RCC 7860 (cell line): ENCODE measurements at places on chromosomes 11 and 22.

DNA sequence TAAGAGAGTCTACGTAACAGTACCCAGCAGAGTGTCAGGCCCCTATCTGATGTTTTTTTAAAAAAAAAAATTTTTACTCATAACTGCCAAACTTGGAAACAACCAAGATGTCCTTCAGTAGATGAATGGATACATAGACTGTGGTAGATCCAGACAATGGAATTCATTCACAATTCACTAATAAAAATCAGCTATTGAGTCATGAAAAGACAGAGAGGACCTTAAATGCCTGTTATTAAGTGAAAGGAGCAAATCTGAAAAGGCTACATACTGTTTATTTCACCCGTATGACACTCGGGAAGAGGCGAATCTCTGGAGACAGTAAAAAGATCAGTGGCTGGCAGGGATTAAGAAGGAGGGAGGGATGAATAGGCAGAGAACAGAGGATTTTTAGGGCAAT is 541.4 kb upstream of the TENM4 start:
- DNase-seq = no peak

DNA sequence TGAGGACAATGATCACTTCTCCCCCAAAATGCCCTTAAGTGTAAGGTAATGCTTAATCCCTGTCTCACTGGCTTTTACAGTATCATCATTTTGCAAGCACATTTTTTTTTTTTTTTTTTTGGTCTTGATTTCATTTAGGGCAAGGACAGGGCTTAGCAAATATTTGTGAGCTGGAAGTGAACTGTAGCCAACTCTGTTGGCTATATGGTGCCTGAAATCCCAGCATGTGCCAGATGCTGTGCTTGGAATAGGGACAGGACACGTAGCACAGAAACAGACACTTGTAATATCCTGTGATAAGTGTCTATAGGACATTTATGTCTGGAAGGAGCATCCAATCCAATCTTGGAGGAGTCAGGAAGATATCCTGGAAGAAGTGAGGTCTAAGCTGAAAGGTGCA is 198.3 kb downstream of the NAV2 start:
- no peak for DNase-seq

- DNase-seq = no peak
Measured at GRCh38 chr11:95154514-95154913, 64.9 kb downstream of the ENDOD1 start.

GRCh38 chr11:35459489-35459888 is 40.1 kb upstream of the SLC1A2 start:
- no peak for DNase-seq

GRCh38 chr11:83122766-83123165 is 34.2 kb upstream of the PCF11 start:
- no peak for DNase-seq
